Hippocampal formation (tissue), 2 donors: ENCODE measurements at places on chromosomes 1 and 21.

DNA sequence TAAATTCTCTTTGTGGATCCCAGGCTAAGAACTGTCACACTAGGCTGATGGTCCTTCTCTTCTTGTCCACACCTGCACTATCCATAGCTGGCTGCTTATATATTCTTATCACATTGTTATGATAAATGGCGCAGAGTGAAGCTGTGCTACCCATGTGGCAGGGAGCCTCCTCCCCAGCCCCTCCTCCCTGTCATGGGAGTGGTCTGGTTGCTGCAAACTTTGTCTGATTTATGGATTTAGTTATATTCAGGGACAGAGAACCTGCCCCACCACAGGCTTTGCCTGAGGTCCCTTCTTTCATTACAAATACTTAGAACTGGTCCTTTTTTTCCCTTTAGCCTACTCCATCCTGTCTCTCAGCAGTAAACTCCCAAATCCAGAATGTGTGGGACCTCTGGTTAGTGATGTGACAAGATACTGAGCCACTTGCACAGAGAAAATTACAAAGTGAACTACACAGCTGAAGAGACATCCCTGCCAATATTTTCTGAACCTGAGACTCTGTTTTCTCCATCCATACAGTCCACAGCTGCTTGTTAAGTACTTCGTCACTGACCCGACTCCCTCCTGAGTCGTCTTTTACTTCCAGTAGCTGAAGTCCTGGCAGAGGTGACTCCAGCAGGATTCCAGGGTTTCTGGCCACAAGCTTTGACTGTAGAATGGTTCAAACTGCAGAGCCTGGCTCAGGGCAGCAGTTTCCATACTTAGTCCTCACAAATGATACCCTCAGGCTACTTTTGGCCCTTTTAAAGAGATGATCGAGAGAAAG is 37.6 kb downstream of the PTGFRN start:
- no peak for DNase-seq

DNA sequence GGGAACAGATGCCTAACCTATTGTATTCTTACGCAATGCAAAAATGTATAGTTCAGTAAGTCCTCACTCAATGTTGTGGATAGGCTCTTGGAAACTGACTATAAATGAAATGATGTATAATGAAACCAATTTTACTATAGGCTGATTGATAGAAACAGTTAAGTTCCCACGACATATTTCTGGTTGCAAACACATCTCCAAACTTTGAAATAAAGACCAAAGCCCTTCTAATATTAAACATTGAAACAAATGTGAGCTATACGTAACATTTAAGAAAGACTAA is 29.1 kb downstream of the MAP3K21 start:
- DNase-seq: no peak

GRCh38 chr1:165481820-165482532 is 37.0 kb upstream of the RXRG start:
- no peak for DNase-seq

GRCh38 chr1:167689567-167689920 is 32.2 kb upstream of the MPZL1 start:
- no peak for DNase-seq

DNA sequence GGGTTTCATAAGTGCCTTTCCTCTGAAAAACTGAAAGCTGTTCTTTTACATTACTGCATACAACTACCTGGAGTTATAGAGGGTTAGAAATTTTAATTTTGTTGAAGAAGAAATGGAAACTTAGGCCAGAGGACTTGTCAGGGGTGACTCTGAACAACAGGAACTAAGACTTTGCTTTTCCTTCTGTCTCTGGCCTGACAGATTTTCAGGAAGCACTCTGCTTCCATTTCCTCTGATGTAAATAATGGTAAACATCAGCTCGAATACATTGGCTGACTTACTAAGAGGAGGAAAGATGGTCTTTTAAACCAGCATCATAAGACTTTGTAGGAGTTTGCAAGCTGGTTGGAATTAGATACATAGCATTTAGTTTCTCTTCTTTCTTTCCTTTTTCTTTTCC is 27.1 kb upstream of the PLEKHM2 start:
- DNase-seq: no peak

- no peak for DNase-seq
Measured at GRCh38 chr1:8669606-8670335, 147.7 kb downstream of the RERE start.

- DNase-seq: no peak
Measured at GRCh38 chr21:38639571-38640354, 141.5 kb upstream of the ERG start.

DNA sequence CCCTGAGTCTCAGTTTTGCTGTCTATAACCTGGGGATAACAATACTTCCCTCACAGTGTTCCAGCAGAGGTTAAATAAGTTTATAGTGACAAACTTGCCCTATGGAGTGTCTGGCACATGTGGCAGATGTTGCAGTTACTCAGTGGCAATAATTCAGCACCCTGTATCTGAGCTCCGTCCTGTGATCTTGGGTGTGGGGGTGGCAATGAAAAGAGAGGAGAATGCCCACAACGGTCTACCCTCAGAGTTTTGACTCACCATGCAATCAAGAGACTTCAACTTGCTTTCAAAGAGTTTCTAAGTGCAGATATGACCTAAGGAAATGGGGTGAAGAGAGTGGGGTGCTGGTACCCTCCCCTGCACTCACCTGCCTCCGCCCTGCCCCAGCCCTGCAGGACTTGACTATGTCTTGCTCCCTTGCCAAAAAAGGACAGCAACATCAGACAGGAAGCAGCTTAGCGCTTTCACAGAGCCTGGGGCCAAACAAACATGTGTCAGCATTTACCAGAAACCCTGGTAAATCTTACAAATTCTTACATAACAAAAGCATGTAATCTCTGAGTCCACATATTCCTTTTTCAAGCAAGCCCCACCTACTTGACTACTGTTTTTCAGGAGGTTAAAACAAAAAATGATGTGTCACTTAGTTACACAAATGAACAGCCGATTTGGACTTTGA is 185.1 kb upstream of the CAMK1G start:
- peak; percentile 20 for DNase-seq

DNA sequence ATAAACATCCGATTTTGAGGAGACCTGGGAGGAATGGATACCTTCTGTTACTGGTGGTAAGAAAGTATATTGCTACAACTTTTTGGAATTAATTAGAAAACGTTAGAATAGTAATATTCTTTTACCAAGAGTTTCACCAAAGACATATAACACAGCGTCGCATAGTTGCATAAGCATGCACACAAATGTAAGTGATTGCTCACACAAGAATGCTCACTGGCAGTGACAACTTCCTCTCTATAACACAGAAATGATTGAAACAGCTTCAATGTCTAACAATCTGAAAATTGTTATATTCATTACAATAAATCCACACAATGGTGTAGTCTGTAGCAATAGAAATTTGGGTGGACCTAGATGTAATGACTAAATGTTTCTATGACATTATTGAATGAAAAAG is 998.6 kb downstream of the TTLL7 start:
- DNase-seq: no peak

DNA sequence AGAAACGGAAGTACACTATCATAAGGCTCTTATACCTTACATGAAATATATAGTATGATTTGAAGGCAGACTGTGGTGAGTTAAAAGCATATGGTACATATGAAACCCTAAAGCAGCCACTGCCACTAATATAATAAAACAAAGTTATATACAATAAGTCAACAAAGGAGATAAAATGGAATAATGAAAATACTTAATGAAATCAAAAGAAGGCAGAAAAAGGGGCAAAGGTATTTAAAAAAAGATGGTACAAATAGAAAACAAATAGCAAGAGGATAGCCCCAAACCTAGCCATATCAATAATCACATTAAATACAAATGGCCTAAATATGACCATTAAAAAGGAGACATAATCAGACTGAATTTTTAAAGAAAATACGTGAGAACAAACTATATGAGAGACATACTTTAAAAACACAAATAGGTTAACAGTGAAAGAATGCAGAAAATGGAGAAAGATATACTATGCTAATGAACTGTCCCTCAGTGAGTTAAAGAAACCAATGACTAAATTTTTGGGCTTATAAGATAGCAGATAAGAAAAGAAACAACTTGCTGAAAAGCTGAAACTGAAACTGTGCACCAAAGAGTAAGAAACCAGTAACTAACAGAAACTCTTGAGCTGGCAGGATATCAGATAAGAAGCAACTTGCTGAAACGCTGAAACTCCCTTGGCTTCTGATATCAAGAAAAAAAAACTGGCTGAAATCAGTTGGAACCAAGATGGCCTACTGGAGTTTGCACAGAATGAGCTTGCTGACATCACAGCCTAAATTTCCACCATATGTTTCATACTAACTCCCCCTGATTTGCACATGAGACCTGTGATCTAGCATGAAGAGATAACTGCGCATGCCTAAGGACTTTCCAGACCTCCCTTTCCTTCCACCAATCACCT is 44.3 kb upstream of the IL10 start:
- DNase-seq: no peak

- DNase-seq: no peak
Measured at GRCh38 chr1:182210417-182210816, 148.9 kb upstream of the ZNF648 start.

GRCh38 chr1:168556647-168557046 is 12.8 kb upstream of the XCL2 start:
- no peak for DNase-seq

- DNase-seq: no peak
Measured at GRCh38 chr1:28326984-28327383, 1.9 kb upstream of the MED18 start.

GRCh38 chr1:214842856-214843255 is 239.7 kb upstream of the KCNK2 start:
- DNase-seq: no peak

DNA sequence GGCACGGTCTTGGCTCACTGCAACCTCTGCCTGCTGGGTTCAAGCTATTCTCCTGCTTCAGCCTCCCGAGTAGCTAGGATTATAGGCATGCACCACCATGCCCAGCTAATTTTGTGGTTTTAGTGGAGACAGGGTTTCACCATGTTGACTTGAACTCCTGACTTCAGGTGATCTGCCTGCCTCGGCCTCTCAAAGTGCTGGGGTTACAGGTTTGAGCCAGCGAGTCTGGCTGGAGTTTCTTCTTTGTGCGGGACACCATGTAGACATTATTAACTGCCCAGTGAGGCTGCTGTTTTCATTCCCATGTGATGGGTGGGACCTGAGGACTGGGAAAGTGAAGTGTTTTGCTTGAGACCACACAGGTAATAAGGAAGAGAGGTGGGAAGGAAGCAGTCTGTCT is 23.3 kb downstream of the PLA2G5 start:
- DNase-seq: no peak

DNA sequence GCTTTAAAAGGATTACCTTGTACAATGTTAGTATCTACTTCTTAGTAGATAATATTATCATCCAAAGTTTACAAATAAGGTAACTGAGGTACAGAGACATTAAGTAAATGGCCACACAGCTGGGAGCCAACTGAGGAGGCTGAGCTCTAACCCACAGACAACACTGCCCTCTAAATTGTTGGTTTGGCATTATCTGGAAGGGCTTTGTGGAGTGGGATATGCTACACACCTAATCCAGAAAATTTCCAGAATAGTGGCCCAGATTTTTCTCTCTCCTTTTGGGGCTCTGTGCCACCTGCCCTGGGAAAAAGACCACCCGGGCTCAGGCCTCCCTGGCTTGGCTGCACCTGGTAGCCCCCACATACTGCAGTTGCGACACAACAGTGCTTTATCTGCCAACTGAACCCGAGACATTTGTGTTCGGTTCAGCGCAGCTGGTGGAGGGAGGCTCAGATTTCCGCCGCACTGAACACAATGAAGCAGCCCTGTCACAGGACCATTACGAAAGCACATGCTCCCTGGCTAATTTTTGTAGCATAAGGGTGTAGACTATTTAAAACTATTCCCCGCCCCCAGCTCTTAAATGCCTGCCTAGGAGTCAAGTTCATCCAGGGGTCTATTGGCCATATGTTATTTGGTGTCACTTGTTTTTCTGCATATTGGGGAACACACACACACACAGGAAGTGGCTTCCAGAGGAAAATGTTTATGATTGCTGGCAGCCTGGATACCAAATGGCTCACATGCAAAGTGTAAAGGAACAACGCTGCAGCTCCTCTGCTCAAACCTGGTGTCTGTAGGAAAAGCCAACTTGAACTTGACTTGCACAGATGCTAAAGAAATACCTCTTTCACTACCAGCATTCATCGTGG is 92.3 kb upstream of the ESRRG start:
- no peak for DNase-seq

- DNase-seq: no peak
Measured at GRCh38 chr1:12490532-12491142, 127.4 kb downstream of the DHRS3 start.

DNA sequence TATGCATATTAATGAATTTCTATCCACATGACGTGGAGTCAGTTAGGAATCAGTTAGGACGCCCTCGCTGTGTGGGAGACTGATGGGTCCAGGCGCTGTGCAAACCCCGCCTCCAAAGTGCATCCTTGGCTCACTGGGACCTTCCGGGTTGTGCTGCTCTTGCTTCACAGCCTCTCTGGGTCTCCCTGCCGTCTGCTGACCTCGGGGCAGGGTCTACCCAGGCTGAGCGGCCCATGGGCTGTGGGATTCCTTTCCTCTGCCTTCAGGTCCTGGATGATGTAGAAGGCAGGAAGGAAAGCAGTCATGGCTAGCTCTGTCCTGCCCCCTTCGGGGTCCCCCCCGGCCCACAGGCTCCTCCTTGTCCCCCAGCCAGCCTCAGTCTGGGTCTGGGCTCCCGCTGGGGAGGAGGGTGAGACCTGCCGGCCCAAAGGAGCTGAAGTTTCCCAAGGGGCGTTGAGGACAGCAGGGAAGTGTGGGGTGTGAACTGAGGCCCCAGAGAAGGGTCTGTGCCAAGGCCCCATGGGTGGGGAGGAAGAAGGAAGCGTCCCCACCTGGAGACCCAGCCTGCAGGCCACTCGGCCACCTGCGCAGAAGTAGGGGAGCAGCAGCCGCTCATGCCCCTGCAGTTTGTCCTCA is 24.6 kb upstream of the CDK11A start:
- no peak for DNase-seq
